LHCN-M2 (cell line): ENCODE measurements at places on chromosomes 16 and 17.

- DNase-seq: peak; percentile 55
These were observed 40.7 kb upstream of the DLX4 start for GRCh38 chr17:49928126-49928800.

DNA sequence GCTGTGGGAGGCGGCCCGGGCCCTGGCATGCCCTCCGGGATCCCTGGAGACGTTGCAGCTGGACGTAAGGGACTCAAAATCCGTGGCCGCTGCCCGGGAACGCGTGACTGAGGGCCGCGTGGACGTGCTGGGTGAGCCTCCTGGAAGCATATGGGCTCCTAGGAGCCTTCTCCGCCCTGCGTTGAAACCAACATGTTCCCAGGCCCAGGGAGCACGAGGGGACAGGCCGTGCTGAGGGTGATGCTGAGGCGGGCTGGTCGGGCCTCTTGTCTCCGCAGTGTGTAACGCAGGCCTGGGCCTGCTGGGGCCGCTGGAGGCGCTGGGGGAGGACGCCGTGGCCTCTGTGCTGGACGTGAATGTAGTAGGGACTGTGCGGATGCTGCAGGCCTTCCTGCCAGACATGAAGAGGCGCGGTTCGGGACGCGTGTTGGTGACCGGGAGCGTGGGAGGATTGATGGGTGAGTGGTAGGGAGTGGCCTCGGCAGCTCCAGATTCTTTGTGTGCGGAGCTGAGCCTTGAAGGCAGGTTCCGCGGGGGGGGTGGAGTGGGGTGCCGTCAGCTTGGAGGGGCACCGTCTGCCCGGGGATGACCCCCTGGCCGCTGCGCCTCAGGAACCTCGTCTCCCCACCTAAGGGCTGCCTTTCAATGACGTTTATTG lies 567 bp downstream of the HSD17B1 start:
- no peak for DNase-seq

- no peak for DNase-seq
These were observed 47.1 kb downstream of the EPN2 start for GRCh38 chr17:19284005-19284959.

DNA sequence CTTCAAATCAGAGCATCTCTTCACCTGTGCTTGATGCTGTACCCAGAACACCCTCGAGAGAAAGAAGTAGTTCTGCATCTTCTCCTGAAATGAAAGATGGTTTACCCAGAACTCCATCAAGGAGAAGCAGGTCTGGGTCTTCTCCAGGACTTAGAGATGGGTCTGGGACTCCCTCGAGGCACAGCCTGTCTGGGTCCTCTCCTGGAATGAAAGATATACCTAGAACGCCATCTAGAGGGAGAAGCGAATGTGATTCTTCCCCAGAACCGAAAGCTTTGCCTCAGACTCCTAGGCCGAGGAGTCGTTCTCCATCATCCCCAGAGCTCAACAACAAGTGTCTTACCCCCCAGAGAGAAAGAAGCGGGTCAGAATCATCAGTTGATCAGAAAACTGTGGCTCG lies 12.3 kb downstream of the SRRM2 start:
- DNase-seq: no peak

GRCh38 chr16:69440250-69440649 lies 15.8 kb downstream of the CYB5B start:
- no peak for DNase-seq

DNA sequence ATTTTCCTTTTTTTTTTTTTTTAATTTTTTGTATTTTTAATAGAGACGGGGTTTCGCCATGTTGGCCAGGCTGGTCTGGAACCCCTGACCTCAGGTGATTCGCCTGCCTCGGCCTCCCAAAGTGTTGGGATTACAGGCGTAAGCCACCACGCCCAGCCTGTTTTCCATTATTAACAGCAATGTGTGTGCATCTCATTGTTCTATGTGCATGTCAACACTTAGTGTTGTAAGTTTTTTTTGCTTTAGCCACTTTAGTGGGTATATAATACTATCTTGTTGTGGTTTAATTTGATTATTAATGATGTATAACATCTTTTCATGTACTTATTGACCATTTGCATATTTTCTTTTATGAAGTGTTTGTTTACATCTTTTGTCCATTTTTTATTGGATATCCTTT lies 32.8 kb upstream of the BHLHA9 start:
- no peak for DNase-seq

- no peak for DNase-seq
These were observed 22.5 kb downstream of the RPA1 start for GRCh38 chr17:1852327-1852726.

GRCh38 chr17:63830904-63831491 lies 3.5 kb upstream of the FTSJ3 start:
- no peak for DNase-seq

DNA sequence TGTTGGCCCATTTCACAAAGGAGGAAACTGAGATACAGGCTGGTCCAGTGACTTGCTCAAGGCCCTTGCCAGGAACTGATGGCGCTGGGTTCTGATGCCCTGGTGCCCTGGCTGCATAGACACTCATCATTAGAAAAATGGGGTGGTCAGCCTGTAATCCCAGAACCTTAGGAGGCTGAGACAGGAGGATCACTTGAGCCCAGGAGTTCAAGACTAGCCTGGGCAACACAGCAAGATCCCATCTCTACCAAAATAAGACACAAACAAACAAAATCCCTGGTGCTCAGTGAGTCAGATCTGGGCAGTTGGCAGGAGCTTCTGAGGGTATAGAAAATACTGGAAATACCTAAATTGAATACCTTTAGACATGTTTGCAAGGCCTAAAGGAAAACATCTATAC lies 41.1 kb upstream of the KIFC3 start:
- no peak for DNase-seq

DNA sequence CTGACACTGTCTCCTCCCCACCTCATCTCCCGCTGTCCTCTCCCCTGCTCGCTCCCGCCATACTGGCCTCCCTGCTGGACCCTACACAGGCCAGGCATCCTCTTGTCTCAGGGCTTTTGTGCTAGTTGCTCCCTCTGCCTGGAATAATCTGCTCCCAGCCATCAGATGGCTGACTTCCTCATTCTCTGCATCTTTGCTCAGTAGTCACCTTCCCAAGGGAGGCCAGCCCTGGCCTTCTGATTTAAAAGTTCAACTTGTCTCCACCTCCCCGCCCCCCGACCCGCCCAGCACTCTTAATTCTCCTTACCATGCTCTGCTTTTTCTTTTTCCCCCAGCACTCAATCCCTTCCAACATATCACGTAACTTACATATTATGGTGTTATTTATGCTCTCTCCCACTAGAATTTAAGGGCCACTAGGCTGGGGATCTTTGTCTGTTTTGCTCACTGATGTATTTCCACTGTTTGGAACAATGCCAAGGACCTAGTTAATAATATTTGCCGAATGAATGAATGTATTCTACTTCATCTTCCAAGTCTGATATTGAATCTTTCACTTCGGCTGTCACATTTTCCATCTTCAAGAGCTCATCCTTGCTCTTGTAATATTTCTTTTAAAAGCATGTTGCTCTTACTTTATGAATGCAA lies 178.3 kb downstream of the CDK5R1 start:
- no peak for DNase-seq

DNA sequence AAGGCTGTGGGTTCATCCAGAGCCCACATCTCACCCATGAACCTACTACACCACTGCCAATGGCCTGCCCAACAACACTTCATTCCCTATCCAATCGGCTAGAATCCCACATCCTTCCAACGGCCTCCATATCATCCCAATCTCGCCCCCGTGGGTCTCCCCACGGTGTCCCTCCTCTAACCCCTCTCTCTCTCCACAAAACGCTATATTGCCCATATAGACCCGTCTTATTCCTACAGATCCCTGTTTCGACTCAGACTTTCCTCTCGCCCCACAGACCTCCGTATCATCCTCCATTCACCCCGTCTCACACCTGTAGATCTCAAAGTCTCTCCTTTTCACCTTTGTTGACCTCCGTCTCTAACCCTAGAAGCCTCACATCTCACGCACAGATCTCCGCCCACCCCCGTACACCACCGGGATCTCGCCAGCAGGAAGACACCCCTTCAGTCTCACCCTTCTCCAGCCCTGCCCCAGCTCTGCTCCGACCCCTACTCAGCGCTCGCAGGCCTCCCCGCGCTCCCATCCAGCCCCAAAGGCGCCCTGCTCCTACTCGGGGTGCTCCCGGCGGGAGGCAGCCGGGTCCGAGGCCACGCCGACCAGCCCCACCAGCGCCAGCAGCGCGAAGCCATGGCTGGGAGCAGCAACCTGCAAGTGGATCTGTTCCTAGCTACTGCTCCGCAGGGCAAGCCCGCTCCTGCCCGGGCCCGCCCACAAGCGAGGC lies at the start of gene FDXR:
Gene FDXR (minus strand): TSS at position 682 of the 724 bp plus-strand sequence. CDS start 50 bp downstream, at position 632.
- DNase-seq: no peak

GRCh38 chr17:67126983-67127382 lies 82.6 kb downstream of the CACNG1 start:
- DNase-seq: no peak

- DNase-seq: no peak
These were observed 92.9 kb downstream of the HAPSTR1 start for GRCh38 chr16:9184354-9184690.

- peak; percentile 51 for DNase-seq
These were observed 49.4 kb downstream of the ADAMTS18 start for GRCh38 chr16:77385481-77385880.

GRCh38 chr16:74700438-74701225 lies at the start of gene MLKL:
MLKL (minus strand) TSS chr16:74700862; CDS start chr16:74695757, 5,105 bp downstream.
- peak; percentile 60 for DNase-seq

GRCh38 chr17:40445751-40446468 lies 2.7 kb downstream of the IGFBP4 start:
- DNase-seq: peak; percentile 75

DNA sequence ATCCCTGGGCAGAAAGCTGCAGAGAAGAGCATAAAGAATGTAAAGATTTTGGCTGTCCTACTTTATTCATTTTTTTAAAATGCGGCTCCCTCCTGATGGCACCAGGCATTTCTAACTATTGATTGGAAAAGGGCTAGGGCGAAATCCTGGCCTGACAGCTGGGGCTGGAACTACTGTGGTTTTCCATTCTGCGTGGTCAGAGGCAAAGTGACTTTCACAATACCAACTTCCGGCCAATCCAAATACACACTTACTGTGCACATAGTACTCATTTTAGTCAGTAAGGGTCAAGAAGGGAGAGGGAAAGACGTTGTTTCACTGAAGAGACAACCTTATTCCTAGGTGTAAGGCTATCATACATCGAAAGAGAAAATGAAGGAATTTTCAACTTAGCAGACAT lies 113.8 kb upstream of the PMFBP1 start:
- DNase-seq: peak; percentile 45

GRCh38 chr17:173166-173911 lies 8.1 kb downstream of the DOC2B start:
- DNase-seq: no peak

- peak; percentile 14 for DNase-seq
These were observed 2.8 kb downstream of the HEATR3 start for GRCh38 chr16:50068550-50068949.

- DNase-seq: no peak
These were observed at the start of gene KRTAP17-1 for GRCh38 chr17:41315204-41315794. KRTAP17-1 (minus strand) TSS chr17:41315710; CDS start chr17:41315650, 60 bp downstream.

GRCh38 chr17:45260204-45260783 lies 1.6 kb downstream of the SPATA32 start:
- no peak for DNase-seq

GRCh38 chr16:67969254-67970039 lies 1.0 kb upstream of the SLC12A4 start:
- DNase-seq: no peak

DNA sequence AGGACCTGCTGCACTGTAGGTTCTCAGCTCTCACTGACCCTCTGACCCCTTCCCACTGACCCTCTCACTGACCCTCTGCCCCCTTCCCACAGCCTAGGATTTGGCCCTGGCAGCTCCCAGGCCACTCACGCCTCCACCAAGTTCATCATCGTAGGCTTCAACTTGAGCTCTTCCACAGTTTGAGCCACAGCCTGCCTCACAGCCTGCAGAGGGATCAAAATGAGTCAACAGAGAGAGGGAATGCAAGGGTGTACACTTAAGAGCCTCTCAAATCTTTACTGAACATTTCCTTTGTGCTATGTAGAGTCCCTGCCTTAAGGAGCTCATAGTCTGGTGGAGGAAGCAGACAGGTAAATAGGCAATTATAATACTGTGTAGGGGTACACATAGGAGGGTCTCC lies 12.1 kb downstream of the HEATR9 start:
- no peak for DNase-seq

DNA sequence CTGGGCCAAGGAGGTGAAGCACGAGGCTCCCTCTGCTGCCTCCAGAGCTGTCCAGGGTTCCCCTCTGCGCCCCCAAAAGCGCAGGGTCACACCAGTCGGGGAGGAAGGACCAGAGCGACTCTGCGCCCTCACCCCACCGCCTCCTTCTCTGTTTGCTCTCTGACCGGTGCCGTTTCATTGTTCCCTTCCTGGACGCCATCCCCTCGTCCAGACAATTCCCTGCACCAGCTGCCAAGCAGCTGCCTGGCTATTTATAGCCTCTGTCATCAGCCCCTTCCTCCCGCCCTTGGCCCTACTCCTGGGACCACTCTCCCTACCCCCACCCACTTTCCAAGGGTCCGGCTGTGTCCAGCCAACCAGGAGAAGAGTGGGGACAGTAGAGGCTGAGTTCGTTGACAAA lies 68.8 kb upstream of the CREBBP start:
- DNase-seq: peak; percentile 47

DNA sequence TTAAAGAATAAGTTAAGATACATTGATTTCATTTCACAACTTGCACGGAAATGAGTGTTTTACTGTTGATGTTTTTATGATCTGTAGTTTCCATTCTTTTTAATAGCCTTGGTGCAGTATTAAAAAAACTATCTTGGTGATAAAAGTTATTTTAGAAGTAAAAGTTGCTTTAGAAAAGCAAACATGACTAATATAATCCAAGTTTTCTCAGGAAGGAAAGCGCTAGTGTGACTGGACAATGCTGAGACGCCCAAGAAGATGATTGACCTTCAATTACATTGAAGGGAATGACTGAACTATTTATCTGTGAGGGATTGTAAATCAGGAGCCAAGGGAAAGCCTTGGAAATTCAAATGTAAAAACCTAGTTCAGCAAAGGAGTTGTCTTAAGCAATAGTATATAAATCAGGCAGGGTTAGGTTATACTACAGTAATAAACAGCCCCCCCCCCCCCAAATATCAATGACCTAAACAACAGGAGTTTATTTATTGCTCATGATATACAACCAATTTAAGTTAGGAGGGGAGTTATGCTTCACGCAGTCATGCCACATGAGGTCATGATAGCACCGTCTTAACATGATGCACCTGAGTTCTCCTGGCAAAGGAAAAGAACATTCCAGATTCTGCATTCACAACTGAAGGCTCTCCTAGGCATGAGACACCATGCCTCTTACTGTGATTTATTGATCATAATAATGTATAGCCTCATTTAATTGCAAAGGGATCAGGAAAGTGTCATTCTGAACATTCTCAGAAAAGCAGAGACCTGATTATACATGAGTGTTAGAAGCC lies 443.8 kb downstream of the CDH13 start:
- no peak for DNase-seq

DNA sequence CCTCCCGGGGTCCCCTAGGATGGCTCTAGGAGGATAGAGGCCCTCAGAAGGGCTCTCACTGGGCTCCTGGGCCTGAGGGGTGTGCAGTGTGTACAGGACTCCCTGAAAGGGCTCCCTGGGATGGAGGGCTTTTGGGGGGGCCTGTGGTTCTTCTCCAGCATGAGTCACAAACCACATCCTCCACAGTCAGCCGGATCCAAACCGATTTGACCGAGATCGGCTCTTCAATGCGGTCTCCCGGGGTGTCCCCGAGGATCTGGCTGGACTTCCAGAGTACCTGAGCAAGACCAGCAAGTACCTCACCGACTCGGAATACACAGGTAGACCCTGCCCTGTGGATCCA lies 4.5 kb downstream of the TRPV2 start:
- peak; percentile 87 for DNase-seq

GRCh38 chr17:50379351-50380132 lies 6.5 kb downstream of the EME1 start:
- no peak for DNase-seq
